ENCODE measurements at places on chromosomes 16 and 17.

GRCh38 chr17:52420555-52421078 is 262.1 kb upstream of the CA10 start:
- DNase-seq = no peak

GRCh38 chr16:2779978-2780898 is 3.2 kb upstream of the ELOB start:
- no peak for DNase-seq

DNA sequence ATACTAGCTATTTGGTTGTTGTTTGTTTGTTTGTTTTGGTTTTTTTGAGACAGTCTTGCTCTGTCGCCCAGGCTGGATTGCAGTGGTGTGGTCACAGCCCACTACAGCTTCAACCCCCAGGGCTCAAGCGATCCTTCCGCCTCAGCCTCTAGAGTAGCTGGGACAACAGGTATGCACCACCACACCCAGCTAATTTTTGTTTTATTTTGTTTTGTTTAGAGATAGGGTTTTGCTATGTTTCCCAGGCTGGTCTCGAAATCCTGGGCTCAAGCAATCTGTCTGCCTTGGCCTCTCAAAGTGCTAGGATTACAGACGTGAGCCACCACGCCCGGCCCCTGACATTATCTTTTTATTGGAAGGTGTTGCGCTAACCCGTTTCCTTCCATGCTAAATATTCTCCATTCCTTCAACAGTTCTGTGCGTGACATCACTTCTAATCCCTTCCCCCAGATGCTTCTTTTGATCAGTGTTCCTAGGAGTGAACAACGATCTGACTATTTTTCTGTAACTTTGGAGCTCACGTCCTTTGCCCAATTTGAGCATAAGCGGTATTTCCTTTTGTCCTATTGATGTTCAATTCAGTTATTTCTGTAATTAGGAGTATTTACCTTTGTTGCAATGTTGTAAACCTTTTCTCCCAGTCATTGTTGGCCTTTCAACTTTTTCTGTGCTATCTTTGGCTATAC is 30.2 kb upstream of the EMP2 start:
- no peak for DNase-seq

DNA sequence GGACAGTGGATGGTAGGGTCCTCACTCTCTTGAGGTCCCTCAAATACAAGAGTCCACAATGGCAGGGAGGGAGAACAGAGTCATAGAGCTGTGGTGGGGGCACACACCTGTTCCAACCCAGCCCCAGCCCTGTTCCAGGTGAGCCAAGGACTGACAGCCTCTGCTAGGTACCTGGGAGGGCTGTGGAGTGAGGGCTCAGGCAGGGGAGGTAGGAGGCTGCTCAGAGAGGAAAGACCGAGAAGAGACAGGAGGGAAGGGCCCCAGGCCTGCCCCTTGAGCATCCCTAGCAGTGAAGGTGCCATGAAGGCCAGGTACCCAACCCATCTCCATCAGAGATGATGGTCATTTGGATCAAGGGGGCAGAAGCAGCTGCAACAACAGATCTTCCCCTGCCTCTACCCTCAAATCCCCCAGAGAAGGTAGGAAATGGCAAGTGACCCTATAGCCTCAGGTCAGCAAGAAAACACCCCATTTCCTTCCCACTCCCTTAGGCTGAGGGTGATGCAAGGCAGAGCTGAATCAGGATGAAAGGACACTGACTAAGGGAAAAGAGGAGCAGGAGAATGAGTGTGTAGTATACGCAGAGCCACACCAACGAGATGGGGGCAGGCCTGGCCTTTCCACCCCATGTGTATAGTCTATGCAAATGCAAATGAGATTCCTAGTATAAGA is 28.6 kb downstream of the CD300LG start:
- no peak for DNase-seq

DNA sequence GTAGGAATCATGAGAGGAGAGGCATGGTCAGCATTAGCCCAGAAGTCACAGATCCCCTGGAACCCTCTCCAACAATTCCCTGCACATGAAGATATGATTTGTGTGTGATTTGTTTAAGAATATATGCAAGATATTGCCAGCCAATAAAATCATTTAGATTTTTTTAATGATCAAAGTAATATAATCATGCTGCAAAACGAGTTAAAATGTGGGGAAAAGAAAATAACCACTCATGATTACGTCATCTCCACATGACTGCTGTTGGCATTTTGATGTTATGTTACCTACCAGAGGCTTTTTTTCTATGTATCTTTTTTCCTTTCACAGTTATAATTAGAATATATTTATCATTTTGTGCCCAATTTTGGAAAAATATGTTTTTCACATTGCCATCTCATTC is 22.4 kb downstream of the SLC35G3 start:
- DNase-seq = no peak

DNA sequence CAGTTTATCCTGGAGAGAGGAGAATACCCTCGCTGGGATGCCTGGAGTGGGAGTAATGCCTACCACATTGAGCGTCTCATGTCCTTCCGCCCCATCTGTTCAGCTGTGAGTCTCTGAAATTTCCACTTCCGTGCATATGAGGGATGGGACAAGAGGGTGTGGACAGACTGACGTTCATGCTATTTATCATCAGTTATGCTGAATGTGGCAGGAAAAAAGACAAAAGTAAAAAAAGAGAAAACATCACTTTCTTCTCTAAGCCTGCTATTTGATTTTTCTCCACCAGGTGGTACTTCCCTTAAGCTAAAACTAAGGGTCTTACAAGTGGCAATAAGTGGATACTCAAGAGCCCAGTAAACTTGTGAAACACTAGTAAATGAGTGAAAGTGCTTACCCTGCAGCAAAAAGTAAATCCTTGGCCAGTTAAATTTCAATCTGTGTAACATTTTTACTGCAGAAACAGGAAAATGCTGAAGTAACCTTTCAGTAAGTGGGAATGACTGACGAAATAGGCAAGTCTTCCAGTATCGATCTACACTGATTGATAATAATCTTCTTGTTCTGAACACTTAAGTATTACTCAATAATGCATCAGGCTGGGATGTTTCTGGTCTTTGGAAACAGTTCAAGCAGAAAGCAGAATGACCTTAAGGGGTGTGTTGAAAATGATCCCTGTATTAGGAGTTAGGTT is 5.6 kb downstream of the CRYBA1 start:
- DNase-seq = no peak

DNA sequence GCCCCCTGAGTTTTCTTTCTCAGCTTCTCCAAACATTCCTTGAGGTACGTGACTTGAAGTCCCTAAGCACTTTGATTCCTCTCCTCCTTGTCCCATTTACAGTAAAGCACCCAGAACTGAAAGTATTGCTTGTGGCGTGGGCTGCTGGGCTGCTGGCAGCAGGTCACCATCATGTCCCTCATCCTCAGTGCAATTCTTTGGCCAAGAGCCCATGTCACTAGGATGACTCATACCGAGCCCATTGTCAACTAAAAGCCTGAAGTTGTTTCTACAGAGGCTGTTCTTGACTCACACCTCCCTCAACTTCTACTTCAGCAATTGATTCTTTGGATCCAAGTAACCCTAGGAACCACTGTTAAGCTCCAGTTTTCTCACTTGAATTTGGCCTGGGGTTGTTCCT is 54.3 kb downstream of the KPNA2 start:
- no peak for DNase-seq

DNA sequence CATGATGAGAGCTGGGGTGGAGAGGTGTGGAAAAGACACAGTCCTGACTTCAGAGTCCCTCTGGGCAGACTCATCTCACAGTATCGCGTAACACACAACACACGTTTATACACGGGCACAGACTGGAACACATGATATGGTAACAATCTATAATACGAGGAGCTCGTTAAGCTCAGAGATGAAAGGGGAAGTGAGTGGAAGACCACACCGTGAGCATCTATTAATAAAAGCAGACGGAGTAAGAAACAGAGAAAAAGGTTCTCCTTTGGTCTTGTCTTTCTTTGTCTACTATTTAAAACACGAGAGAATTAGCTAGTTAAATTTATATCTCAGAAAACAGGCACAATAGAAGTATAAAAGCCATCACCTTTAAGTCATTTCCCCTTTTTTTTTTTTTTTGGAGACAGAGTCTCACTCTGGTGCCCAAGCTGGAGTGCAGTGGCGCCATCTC is 13.5 kb downstream of the ANKRD11 start:
- DNase-seq = no peak

DNA sequence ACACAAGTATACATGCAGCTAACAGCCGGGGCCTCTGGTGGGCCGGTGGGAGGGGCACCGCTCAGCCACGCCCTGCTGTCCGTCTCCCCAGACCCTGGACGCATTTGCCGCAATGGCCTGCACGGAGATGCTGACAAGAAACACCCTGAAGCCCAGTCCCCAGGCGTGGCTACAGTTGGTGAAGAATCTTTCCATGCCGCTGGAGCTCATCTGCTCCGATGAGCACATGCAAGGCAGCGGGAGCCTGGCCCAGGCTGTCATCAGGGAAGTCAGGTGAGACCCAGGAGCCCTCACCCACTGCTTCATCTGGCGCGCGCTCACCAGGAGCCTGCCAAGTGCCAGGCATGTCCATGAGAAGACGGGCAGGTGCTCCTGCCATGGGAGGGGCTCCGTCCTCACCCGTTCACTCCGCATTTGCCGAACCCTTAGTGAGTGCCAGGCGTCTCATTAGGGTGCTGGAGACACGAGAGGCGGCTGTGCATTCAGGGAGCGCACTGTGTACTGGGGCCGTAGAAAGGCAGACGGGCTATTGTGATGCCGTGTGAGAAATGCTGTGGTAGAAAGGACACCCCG is 51.4 kb upstream of the ENDOV start:
- DNase-seq = no peak

DNA sequence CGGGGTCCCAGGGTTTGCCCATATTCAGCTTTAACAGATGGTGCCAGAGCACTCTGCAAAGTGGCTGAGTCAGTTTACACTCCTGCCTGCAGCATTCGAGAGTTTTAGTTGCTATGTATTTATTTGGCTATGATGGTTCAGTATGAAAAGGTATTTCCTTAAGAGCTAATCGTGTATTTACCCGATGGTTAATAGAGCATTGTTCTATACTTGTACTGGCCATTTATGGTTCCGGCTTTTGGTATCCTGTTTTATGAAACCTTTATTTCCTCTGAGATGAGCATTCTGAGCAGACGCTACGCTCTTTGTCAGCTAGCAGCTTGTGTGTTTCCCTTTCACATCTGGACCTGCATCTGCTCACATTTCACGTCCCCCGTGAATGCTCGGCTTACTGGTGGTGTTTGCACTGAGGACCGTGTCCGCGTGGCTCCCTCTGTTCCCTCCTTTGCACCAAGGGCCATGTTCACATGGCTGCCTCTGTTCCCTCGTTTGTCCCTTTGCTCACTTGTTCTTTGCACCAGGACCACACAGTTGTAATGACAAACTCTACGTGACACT is 149.1 kb upstream of the CHMP6 start:
- DNase-seq = no peak

DNA sequence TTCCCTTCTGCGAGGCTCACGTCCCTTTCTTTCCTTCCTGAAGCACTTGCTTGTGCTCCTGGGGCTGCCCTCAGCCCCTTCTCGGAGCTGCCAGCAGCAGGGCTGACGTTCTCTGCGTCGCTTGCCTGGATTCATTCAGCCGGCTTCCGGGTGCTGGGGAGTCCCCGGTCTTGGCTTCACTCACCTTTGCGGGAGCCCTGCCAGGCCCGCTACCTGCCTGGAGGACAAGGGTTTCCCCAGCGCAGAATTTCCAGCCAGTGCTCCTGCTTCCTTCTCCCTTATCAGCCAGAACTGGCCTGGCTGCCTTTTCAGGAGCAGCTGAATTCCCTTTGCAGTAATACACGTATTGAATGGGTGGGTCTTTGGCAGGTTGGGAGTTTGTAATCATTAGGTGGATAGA is 22.1 kb upstream of the IL17C start:
- DNase-seq = no peak
